ENCODE measurements at places on chromosomes 3 and 15.
A peak's percentile ranks its signal among the peaks of the same experiment; 100 is the strongest.

DNA sequence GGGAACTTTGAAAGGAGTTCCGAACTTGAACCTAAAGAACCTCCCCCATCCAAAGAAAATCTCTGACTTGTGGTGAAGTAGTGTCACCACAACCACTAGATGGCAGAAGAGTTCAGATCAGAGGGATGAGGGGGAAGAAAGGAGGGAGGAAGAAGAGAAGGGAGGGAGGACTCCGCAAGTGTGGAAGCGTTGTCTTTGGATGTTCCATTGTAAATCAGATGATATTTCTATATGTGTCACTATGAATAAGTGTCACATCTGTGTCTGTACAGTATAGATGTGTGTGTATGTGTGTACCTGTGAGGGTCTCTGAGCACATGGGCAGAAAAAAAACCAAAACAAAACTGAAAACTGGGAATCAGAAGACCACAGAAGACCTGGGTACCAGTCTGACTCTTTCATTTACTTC is 16.9 kb downstream of the SLC24A1 start:
- DNase-seq = peak; percentile 26

DNA sequence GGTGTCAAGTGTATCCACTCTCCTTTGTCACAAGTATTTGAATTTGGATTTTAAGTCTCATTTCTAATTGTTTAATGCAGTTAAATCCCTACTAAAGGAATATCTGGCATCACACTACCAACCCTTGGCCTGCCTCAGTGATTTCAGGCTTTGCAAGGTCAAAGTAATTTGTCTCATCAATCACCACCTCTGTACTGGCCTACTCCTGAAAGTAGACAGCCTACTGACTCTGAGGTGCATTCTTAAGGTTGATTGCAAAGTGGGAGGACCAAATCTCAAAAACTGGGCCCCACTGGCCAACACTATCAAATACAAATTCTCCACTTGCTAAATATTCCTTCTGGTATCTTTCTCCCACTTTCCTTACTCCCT is 851 bp upstream of the TEX55 start:
- DNase-seq = no peak

DNA sequence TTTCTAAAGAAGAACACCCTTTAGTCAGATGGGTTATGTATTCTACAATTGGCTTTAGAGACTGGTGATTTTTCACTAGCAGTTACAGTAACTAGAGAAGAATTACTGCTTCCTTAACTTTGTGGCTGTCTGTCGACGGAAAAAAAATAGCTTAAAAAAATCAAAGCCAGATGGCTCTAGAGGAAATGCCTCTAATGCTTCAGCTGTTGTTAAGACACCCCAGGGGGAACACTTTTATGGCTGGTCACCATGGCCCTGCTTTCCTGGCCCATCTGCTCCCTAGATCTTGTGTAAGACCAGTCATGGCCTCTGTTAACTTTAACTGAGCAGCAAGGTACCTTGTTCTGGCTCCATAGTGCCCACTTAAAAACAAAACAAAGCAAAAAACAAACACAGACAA is 198.6 kb upstream of the PLSCR5 start:
- DNase-seq = no peak

GRCh38 chr3:151421938-151422337 is 37.4 kb upstream of the P2RY12 start:
- DNase-seq = no peak

DNA sequence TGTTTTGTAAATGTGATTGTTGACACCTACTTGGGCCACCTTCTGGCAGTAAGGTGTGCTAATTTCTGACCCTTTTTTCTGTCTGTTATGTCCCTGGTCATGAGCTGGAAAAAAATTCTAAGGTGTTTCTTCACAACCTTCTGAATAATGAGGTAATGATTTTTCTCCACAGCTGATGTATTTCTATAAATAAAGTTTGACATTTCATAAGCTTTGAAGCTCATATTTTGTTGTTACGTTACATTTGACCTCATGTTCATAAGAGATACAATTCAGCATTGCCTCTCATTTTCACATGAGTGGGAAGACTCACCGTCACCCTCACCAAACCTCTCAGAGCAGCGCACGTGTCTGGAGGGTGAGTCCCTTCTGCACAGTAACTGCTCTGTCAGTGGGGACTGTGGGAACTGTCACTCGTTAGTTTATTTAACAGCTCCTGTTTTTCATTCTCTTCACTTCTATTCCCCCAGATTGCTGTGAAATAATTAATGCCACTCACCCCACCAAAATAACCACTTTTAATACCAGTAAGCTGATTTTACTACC is 140.9 kb downstream of the PLCL2 start:
- no peak for DNase-seq

DNA sequence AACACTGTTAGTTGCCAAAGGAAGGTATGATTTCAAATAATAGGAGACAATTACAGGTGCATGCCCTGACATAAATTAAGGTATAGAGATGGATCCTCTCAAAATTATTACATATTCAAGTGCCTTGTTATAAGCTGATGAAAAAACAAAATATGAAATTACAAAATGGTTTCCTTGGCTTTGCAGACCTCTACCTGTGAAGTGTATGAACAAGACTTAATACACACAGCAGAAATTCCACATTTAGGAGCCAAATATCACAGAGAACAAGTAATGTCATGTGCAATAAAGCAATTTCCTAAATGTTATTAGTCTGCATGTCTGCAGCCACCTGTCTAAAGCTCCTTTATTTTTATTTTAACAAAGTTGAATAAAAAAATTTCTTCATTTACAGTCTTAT is 151.5 kb downstream of the ALCAM start:
- no peak for DNase-seq

DNA sequence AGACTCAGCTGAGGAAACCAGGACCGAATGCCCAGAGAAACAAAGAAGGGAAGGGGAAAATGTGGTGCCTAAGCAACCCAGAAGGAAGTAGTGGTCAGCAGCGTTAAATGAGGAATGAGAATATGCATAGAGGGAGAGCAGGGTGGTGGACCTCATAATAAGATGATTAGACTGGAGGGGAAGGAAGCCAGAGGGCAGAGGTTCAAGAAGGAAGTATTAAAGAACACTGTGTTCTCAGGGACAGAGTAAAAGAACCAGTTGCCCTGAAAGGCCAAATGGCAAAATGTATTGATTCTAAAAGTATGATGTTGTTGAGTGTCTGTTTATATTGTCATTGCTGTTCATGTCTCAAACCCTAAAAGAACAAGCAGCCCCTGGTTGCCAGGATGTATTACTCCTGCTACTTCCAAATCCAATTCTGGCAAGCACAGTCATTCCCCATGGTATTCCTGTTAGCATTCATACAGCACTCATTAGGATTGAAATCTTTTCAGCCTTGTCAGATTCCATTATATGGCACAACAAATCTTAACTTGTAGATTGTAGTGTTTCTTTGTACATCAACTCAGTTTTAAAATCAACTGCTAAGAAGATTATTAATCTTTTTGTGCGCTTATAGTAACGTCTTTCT is 23.4 kb downstream of the P2RY1 start:
- no peak for DNase-seq

GRCh38 chr3:25040748-25041147 is 387.3 kb upstream of the RARB start:
- DNase-seq = no peak

GRCh38 chr3:68972358-68972979 is 40.1 kb upstream of the TAFA4 start:
- peak; percentile 76 for DNase-seq

- no peak for DNase-seq
Measured at GRCh38 chr3:180278583-180279188, 241.9 kb upstream of the PEX5L start.

DNA sequence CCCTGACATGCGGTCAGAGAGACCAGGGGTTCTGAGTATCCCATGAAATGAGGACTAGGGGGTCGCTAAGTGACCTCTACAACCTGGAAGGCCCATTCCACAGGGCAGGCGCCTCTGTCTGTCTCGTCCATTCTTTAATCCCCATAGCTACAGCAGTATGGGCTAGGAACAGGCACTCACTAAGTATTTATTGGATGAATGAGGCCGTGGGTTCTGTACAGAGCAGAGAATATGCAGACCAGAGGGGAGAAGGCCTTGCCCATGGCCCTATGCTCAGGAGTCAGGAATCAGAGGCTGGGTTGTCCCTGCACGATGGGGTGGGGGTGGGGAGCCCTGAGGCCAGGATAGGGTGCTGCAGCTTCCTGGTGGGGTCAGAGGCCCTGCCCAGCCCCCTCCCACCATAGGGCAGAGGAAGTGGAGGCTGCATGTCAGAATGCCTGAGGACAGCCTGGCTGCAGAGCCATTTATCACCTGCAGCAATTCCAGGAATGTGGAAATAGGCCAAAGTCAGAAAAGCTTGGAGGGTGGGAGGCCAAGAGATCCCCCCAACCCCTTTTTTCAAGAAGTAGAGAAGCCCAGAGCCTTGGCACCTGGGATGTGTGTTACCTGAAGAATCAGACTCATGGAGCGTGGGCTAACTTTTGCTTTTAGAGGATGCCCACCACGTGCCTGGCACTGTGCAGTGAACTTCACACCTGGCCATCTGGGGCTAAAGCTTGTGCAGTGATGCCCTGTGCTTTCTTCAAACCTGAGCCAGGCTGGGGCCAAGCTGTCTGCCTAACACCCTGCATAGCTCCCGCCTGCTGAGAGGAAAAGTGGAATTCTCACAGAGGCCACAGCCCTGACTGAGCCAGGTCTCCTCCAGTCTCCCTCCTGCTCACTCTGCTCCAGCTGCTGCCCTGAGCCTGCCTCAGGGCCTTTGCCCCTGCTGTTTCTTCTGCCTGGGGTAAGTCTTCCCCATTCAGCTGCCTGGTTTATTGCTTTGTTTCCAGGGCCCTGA is 109.4 kb downstream of the WNT7A start:
- DNase-seq = no peak

DNA sequence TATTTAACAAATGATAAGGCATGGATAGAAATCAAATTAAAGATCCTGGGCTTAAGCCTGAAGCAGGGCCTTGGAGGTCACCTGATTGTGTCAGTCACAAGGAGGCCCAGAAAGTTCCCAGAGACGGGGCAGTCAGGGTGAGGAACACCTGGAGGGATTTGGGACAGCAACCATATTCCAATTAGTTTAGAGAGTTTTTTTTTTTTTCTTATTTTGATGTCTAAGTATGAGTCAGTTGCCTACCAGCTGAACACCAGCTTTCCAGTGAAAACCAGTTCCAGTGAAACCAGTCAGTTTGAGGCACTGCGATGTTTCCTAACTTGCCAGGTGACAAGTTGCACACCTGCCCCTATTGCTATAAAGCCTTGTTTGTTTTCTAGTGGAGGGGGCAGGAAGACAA is 350.7 kb upstream of the AZI2 start:
- DNase-seq = no peak

DNA sequence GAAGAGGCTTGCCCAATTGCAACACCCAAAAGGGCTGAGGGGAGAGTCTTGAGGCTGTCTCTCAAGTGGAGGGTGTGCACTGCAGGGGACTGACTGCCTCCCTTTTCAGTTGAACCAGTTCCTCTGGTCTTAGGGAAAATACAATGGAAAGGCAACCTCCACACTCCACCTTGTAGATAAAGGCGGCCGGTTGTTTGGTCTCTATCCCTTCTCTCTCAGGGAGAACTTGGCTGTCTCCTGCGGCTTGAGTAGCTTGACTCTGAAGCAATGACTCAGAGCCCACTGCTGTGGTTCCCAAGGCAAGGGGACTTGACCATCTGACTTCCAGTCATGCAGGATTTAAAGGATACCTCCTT is 143.2 kb upstream of the UMPS start:
- no peak for DNase-seq

DNA sequence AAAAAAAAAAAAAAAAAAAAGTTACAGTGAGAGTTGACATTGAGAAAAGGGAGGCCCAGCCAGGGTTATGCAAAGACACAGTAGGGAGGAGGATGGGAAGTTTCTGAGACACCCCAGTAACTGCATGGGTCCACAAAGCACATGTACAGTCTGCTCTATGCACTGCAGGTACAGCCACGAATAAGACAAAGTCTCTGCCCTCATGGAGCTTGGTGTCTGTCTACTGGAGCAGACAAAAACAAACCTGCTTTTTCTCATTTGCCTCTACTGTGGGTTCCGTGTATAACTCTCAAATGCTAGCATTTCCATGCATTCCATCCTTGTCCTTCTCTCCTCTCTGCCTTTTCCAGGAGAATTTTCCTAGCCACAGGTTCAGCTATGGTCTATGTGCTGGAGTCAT is 107.4 kb downstream of the UBE3A start:
- DNase-seq = no peak

DNA sequence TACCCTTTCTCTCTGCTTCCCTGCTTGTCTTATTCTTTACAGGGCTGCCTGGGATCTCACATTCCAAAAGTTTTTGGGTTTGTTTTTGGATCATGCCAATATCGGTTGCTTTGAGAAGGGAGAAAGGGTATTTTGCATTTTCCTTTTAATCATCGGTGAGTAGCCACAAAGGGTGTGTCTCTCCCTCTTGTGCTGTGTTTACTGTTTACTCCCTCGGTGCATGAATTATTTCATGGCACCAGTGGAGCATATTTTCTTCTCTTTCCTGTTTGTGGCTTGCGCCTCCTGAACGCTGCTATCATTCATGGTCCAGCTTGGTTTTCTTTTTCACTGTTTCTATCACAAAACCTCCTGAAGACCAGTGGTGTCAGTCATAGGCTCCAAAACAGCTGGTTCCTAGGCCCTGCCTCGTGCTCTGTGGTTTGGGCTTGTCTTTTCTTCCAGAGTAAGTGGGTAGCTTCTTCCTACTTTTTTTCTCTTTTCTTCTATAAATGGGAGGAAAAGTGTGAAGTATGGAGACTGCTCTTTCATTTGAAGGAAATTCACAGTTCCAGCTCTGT is 54.9 kb downstream of the IGF1R start:
- no peak for DNase-seq

DNA sequence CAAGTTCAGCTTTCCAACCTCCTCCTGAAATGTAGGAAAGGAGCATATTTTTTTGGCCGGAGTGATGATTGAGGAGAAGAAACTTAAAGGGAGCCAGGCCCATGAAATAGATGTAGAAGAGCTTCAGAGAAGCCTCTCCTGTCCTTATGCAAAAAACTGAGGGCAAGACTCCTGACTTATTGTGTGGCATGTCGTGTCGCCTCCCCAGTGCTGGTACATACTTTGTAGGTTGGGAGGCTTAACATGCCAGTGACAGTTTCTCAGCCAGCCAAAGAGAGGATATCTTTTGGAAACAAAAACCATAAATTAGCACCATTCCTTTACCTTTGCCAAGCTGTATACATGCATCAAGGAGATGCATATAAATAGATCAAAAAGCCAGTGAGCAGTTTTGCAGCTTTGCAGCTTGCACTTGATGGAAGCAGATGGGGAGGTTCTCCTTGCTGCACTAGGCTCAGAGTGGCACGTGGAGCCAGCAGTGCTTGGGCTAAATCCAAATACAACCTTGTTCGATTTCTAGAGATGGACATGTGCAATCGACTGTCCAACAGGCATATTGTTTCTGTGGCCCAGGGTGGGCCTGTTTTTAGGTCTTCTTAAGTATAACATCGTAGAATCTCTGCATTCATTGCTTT is 10.2 kb downstream of the SLCO3A1 start:
- DNase-seq = no peak

DNA sequence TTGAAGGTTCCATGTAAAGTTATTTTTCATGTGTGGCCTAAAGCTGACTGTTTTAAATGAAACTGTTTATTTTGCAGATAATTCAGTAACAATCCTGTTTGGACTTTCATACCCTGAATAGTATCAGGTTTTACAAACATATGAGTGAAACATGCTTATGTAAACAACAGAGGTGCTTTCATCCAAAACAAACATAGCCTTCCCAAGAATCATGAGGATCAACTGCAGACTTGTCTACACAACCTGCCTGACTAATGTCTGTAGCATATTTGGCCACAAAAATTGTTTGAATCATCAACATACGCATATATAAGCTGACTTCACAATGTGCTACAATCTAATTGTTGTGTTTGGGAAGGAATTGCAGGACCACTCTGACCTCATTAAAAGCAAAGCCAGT is 190.4 kb downstream of the DIPK2A start:
- no peak for DNase-seq

All from neural crest cell (in vitro differentiated cells).